ENCODE measurements at places on chromosomes 1 and 21.

DNA sequence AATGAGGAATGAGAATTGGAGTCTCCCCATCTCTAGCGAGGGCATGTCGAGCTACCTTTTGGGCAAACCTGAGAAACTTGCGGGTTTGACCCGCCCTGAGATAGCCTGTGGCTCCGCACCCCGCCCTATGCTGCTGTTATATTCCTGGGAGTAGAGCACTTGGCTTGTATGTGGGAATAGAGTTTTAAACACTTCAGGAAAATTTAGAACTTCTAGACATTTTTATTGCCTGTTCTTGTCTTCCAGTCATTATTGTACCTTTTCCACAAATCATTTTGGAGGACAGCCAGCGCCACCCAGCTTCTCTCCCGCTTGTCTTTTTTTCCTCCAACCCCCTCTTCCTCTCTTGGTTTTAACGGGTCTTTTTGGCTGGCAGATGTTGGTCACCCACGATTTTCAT, 738 bp downstream of the GNPAT start:
- DNase-seq, result no peak

DNA sequence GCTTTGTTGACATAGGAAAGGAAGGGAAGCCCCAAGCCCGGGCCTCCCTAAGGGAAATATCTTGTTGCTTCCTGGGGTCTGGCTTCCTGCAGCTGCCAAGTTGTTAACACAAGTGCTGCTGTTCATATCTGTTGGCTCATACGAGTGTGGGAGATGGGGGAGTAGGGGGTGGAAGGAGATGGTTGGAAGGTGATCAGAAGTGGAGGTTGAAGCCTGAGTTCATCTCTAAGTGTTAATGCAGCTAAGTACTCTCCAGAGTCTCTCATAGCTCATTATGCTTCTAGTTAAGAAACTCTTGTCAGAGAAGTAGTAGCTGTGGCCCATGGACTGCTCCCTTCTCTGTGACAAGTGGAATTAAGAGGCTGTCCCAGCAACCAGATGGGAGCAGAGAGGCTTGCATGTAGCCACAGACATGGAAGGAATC, 319.2 kb upstream of the SPAG17 start:
- no peak for DNase-seq

- DNase-seq, result no peak
Observed at GRCh38 chr21:45262041-45262581, 25.6 kb downstream of the POFUT2 start.

GRCh38 chr1:114701931-114702330, 6.6 kb upstream of the AMPD1 start:
- DNase-seq, result no peak

DNA sequence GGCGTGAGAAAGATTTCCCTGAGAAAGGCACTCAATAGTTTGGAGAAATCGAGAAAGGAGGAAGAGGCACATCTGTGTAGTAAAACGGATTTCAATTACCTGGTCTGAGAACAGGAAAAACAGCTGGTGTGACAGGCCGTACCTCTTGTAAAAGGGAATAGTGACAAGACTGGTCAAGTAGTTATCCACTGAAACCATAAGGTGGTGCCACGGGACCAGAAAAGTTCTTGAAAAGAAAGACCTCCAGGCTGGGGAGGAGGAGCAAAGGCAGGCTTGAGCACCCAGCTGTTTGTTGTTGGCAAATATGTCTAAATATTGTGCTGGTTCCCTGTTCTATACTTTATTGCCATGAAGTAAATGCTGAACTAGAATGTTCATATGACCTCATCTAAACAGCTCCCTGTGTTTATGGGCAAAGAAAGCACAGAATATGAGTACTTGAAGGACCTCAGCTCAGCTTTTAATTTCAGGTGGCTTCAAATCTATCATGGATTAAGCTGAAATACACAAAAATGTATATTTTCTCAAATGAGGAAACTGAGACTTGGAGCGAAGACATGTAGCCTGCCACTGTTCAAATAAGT, 4.0 kb downstream of the HAO2 start:
- no peak for DNase-seq

GRCh38 chr1:239550178-239550577, 163.8 kb downstream of the CHRM3 start:
- no peak for DNase-seq

DNA sequence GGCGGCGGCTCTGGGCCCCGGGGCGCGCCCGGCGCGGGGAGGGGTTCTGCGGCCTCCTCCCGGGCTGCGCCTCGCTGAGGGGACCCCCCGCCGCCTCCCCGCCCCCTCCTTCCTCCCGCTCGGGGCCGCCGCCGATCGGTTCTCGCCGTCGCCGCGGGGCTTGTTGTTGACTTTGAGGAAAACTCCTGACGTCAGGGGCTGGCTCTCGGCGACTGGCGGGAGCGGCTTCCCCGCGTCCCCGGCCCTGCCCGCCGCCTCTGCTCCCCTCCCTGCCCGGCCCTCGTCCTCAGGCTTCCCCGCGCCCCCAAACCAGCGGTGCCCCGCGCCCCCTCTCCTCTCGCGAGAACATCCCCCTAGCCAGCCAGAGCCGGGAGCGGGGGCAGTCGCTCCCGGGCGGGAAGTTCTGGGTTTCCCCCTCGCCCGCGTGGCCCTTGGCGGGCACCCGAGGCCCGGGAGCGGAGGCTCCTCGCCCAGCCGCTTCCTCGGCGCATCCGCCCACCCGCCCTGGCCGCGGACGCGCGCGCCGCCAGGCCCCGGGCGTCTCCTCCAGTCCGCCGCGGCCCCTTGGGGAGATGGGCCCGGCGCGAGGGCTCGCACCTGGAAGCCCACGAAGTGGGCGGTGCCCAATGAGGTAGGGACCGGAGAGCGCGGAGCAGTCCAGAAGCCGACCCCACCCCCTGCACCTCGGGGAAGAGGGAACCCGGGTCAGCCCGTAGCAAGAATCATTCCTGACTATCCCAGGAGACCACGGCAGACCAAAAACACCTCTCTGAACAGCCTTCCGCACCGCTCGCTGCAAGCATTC, 611 bp upstream of the AKT3 start:
- peak; percentile 89 for DNase-seq

DNA sequence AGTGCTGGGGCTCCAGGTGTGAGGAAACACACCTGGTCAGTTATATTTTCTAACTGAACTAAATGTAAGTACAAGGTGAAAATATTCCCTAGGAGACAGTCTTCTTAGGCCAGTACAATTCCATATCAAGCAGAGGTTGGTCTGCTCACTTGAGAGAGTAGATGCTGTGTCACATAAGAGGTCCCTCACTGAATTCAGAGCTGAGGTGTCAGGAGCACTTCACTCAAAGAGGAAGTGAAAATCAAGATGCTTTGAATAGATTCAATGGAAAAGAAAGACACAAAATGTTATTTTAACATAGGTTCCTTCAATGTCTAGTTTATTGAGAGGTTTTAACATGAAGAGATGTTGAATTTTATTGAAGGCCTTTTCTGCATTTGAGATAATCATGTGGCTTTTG, 4.3 kb upstream of the FCRL3 start:
- DNase-seq, result no peak

DNA sequence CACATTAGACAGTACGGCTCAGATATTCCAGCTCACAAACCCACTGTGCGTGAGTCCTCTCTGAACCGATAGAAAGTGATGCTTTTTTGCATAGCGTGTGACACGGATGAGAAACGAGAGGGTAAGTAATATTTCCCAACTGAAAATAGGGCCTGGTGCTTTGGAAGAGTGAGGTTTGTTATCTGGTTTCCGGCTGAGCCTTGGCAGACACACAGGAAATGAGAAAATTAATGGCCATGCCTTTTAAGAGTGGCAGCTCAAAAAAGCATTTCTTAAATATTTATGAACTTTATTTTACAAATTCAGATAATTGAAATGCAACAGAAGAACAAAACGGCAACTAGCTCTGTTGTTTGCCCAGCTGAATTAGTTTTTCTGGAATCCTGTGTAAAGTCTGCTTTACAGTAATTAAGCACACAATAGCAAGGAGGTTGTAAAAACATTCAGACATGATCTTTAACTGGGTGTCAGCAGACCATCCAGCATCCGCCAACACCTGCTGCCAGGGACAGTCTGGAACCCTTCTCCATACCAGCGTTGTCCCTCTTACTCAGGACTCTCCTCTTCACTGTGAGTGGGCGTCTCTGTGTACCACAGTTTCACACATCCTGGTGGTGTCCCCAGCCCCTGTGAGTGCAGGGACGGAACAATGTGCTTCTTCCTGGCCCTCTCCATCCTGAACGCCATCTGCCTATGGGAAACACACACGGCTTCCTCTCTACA, 155.4 kb downstream of the PGBD5 start:
- no peak for DNase-seq

DNA sequence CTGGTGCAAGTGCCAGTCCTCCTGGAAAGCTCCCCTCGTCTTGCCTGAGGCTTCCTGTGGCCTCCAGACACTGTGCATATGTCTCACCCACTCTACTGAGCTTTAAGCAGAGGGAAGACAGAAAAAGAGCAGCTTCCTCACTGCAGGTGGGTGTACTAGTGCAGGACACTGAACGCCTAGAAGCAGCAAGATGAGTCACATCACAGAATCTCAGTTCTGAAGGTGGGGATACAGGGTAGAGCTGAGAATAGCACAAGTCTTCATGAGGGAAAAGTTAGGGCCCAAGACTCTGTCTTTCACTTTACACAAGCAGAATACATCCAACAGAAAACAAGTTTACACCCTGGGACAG, 37.4 kb downstream of the PCAT6 start:
- no peak for DNase-seq

GRCh38 chr1:16174261-16174868, 18.5 kb upstream of the EPHA2 start:
- DNase-seq, result no peak

DNA sequence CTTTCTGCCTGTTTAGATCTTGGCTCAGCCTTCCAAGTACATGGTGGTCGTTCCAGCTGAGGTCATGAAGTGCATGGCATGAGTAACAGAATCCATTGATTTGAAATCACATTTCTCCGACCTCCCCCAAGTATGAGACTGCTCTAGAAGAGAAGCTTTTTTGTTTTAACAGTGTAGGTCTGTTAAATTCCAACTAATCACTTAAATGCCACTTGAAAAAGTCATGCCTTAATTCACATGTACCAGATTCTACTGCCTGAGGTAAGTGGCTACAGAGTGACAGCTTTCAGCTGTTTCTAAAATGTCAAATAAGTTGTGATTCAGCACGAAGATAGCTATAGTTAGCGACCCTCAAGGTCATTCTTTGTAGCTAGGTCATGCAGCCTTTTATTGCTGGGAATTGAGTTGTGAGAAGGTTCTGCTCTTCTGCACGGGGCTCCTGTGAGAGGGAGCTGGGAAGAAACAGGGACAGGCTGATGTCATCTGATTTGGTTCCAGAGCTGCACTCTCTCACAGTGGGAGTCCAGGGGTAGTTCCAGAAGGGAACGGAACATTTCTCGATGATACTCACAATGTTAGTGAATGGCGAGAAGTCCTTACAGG, 112.7 kb downstream of the VPS13D start:
- no peak for DNase-seq

DNA sequence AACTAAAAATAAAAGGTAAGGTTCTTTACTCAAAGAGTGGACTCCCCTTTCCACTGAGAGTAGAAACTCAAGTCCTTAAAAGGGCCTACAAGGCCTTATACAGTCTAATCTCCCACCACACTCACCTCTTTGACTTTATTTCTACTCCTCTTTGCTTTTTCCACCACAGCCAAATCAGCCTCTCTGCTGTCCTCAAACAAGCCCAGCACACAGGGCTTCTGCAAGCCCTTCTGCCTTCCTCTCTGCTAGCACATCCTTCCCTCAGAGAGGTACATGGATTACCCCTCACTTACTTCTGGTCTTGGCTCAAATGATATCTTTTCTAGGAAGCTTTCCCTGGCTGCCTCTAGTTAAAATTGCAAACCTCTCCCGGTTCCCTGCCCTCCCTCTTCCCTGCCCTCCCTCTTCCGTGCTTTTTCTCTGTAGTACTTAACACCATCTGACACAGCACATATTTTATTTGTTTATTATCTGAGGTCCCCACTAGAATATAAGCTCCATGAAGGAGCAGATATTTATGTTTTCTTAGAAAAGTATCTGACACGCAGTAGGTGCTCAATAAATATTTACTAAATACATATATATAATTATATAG, 1.7 kb downstream of the LYST start:
- no peak for DNase-seq

GRCh38 chr1:191869790-191870312, 288.4 kb upstream of the RGS18 start:
- DNase-seq, result no peak

DNA sequence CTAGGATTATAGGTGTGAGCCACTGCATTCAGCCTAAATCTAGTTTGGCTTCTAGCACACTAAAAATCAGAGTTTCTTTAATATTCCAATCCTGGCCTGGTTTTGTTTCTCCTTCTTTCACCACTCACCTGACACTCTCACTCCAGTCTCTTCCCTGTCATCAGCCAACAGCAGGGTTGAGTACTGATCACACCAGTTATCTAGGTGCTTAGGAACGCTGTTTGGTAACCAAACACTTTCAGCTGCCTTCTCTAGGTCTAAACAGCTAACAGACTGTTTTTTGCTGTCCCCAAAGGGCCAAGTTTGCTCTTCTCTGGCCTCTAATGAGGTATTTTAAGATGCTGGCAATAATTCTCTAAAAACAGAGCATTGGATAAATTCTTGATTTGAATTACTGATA, 17.7 kb upstream of the FRRS1 start:
- no peak for DNase-seq

All from naive thymus-derived CD8-positive, alpha-beta T cell (primary cell).